DND-41 (cell line): ENCODE measurements at places on chromosomes 16 and 17.
A peak's percentile ranks its signal among the peaks of the same experiment; 100 is the strongest.

DNA sequence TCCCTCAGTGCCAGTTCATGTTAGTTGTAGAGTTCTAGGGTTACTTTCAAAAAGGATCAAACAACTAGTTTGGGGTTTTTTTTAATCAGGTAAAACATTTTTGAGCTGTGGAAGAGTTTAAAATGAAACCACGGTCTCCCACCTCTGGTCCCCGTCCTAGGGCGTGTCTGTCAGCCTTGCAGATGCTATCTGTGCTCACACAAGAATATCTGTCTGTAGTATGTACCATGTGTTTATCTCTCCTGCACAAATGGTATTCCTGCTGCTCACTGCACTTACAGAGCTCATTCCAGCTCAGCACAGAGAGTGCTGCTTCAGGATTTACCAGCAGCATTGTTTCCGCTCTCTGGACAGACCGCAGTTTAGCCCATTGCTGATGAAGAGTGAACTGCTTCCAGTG is 38.9 kb downstream of the UBN1 start:
- no peak for DNase-seq

DNA sequence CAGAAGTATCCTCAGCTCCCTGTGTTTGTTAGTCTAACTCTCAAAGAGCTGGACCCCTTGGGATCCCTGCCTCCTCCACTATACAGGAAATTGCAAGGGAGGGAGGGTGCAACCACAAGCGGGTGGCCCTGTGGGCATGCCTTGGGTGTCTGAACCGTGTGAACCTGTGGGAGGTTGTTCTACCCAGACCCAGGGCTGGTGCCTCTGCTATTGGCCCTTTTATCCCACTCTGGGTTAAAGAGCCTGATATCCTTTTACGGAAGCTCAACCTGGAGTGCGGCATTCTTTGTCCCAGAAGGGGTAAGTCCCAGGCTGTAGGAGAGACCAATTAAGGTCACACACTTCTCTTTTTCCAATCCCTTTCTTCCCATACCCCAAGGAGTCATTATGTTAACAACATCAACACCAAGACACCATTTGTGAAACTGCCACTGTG is 53.4 kb downstream of the ARSG start:
- DNase-seq, result peak; percentile 94

GRCh38 chr16:53619235-53619634 is 84.4 kb downstream of the RPGRIP1L start:
- no peak for DNase-seq

DNA sequence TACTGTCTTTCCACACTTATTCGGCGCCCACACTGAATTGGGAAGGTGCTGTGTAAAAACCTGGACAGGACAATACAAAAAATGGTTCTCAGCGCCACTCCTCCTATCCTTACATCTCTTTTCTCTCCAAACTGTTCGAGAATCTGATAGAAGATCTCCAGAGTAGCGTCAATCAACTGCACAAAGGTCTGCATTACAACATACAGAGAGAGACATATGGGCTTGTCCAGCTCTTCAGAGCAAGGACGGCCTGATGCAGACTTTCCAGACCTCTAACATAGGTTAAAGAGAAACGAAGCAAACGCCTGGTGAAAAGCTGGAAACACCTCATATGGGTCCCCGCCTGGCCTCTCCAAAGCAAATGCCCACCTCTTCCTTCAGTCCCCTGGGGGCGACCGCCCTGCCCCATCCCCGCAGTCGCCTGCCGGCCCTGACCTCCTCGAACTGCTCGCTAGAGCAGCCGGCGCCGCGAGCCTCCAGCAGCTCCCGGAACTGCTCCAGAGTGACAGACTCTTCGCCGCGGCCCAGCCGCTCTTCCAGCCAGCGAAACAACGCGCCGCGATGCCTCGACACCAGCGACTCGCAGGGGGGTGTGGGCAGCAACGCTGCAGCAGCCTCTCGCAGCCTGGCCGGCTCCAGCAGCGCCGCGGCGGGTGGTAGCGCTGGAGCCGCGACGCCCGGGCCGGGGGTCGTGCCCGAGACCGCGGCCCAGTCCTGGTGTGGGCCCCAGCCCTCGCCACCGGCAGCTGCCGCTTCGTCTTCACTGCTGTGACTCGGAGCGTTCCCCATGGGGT is 526 bp downstream of the ZZEF1 start:
- peak; percentile 39 for DNase-seq

GRCh38 chr16:19497176-19497575 is 24.7 kb downstream of the GDE1 start:
- no peak for DNase-seq

DNA sequence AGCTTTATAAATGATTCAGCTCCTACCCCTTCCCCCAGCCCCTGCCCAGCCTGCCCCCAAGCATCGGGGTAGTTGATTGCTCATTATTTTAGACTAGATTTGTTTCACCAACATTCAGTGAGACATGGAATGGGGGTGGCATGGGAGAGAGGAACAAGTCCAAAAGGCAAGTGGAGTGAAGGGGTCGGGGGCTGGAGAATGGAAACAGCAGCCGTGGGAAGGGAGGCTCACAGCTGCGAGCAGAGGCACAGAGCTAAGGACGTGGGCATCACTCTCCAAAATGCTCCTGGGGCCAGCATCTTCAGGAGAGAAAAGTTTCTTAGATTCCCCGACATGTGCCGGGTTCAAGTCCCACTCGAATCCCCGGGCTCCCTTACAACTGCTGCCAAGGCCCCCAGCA is 19.3 kb downstream of the PIPOX start:
- no peak for DNase-seq

- no peak for DNase-seq
These were observed 45.8 kb downstream of the SYT17 start for GRCh38 chr16:19213885-19214284.

DNA sequence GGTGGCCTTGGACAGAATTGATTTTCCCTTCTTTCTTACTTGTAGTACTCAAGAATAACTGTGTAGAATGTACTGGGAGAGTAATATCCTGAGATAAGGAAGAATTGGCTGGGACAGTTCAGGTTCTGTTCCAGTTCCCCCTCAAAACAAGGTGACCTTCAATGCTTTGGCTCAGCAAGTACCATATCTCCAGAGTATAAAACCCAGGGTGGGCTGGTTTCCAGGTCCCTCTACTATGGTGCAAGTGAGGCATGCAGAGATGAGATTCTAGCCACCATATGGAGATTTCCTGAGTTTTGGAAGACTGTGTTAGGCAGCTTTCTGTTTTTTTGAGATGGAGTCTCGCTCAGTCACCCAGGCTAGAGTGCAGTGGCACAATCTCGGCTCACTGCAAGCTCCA is 18.1 kb upstream of the DLX3 start:
- no peak for DNase-seq
